ENCODE measurements at places on chromosomes 16 and 17.

GRCh38 chr16:22190081-22190775 is 15.8 kb upstream of the EEF2K start:
- DNase-seq, result peak; percentile 49

GRCh38 chr17:44677136-44677535 is 12.4 kb downstream of the CCDC43 start:
- no peak for DNase-seq

- DNase-seq, result no peak
Observed at GRCh38 chr16:85602402-85603202, 10.5 kb upstream of the GSE1 start.

GRCh38 chr16:54123766-54124165 is 162.8 kb downstream of the IRX3 start:
- no peak for DNase-seq

GRCh38 chr16:55147396-55147795 is 176.6 kb upstream of the IRX6 start:
- DNase-seq, result no peak

DNA sequence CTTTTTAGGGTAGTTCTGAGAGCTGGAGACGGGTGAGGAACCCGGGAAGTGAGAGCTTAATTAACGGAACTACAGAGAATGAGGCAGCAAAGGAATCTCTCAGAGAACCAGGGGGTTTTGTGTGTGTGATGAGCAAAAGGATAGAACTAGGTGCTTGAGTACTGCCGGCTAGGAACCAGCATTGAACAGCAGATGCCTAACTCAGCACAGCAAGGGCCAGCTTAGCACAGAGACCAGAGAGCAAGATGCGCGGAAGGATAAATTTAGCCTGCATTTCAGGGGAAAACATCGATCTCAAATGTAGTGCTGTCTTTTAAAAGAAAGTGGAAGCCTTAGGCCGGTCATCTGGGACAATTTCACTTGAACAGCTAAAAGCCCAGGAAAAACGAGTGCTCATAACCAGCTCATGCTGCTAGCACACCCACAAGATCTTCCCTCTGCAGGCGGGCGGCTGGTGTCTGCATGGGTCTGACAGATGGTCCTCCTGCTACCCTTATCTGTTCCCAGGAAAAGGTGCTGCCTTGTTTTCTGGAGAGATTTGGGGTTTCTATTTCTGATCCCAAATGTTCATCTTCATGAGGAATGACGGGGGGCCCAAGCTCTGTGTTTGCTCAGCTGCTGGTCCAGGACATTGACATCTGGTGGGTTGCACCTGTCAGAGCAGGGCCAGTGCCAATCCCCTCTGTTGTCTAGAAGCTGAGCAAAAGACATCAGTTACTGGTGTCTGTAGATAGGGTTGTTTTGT is 103.9 kb downstream of the SOCS1 start:
- DNase-seq, result no peak

- no peak for DNase-seq
Observed at GRCh38 chr17:20925954-20926353, 116.9 kb downstream of the USP22 start.

Measured in cortex of kidney (tissue), 1 donor.